ENCODE measurements at places on chromosomes 1 and 21.

DNA sequence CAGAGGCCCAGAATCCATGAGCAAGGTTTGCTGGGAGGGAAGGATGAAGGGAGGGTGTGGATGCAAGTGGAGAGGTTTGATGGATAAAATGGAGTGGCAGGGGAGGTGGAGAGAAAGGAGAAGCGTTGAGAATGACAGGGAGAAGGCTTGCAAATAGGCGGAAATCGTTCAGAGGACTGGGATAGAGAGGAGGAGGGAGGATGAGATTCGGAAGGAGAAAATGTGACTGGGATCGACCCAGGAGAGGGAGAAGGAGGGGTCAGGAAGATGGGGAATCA is 376 bp downstream of the AVPR1B start:
- DNase-seq, result no peak

GRCh38 chr1:116528329-116529083 is 42.3 kb downstream of the CD58 start:
- no peak for DNase-seq

DNA sequence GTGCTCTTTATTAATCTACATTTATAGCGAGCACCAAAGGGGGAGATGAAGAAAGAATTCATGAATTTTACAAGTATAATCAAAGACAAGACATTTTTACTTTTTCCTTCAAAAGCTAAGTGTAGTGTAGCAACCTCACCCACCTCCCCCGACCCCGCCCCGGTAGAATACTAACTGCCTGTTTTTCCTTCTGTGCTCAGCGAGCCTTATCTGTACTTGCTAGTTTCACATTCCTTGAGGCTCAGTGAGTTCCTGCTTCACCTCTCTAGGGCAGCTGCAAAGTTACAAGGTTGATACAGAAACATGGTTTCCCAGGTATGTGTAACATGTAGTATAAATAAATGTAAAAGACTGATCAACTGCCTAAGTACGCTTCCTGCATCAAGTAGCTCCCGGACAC is 86.5 kb downstream of the LIPI start:
- DNase-seq, result no peak

DNA sequence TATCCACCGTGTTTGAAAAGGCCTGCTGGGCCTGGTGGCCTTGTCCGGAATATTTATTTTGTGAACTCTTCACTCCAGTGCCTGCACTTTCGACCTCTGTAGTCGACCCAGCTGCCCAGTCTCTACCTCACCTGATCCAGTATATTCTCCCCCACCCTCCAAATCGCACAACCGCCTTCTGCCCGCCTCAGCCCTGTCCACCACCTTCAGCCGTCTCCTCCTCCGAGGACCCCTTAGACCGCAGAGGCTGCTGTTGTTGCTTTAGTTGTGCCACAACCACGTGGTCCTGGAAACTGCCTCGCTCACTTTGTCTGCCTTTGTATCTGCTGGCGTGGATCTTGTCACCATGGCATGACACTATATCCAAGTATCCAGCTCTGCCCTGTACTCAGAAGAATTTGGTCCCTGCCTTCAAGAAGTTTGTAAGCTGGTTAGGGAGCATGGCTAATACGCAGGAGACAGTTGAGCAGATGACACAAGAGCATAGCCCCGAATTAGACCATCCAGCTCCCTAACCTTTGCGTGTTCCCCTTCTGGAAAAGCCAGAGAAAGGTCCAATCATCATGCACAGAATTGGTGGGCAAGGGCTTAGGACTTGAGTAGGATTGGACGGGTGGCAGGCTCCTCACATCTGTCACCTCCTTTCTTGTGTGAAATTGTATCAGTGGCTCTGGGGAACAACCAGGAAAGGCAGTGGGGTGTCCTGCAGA is 1.5 kb downstream of the PHGDH start:
- DNase-seq, result no peak

- DNase-seq, result no peak
Observed at GRCh38 chr1:184218458-184219075, 167.0 kb downstream of the TSEN15 start.

GRCh38 chr1:201982623-201983379 is at the start of gene RNPEP:
Gene RNPEP (plus strand): TSS chr1:201982648. CDS start chr1:201982667, 19 bp downstream.
- DNase-seq, result peak; percentile 17

DNA sequence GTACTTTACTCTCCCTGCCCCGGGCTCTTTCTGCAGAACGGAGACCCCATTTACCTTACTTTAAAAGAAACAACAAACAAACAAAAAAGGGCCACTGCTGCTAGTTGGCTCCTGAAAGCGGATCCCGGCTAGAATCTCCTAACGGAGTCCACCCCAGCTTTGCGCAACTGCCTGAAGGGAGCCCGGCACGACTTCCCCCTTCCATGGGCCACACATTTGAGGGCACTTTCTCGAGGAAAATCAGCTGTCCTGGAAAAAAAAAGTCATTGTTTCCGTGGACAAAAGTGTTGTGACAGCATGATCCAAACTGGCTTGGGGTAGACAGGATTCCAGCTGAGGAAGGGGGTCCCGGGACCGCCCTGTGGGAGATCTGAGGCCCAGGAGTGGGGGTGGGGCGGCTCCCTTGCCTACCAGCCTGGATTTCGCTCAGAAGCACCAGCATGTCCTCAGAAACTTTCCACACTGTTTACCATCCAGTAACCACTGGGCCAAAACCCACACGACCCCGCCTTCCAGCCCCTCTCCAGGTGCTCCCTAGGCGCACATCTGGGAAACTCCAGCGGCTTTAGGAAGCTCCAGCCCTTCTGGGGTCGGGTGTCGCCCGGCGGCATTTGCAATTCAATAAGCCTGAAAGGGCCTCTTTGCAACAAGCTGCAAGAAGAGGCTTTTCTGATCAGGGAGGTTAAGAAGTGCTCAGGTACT is 4.8 kb downstream of the RIPK4 start:
- no peak for DNase-seq

- no peak for DNase-seq
Observed at GRCh38 chr1:152349611-152350010, 10.2 kb downstream of the FLG2 start.

DNA sequence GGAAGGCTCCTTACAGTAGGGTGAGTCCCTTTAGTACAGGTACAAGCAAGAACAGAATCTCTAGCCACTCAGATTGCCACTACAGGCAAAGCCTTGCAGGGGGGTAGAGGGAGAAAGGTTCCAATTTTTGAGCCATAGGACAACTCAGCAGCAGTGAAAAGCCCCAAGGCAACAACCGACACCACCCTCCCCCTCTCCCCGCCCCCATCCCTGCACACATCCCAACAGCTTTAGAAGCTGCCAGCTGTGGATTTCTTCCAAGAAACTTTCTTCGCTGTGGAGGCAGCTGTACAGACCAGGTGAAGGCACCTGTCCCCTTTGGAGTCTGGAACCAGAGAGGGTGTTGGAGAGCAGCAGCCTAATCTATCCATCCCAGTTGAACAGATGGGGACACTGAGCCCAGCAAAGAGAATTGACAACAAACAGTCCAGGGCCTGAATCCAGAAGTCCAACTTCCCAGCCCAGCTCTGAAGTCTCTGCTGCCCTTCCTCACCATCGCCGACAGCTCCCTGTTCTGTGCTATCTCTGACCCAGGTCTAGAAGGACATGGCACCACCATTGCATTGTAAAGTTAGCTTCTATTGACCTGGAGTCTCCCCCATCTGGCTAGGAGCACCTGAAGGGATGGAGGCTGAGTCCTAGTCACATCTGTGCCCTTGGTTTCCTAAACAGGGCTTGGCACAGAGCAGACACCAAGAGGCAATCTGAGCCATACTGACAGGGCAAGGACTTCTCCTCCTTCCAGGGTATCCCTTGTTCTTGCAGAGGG is 2.2 kb downstream of the TENT5B start:
- DNase-seq, result no peak

DNA sequence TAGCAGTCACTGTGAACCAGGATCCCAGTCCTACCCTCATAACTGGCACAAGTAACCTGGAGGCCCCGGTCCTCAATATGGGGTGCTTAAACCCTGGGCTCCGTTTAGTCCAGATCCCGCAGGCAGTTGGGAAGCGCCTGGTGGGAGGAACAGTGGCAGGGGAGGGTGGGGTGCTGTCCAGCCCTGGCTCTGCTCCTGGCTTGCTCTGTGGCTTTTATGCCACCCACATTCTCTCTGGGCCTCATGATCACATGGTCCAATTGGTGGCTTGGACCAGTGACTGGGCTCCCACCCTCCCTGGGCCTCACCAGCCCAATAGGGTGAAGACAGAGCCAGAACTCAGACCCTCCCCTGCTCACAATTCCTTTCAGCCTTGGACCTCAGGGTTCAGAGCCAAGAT is 2.9 kb downstream of the CD164L2 start:
- DNase-seq, result no peak

- no peak for DNase-seq
Observed at GRCh38 chr1:92899780-92900179, 61.5 kb downstream of the DIPK1A start.

DNA sequence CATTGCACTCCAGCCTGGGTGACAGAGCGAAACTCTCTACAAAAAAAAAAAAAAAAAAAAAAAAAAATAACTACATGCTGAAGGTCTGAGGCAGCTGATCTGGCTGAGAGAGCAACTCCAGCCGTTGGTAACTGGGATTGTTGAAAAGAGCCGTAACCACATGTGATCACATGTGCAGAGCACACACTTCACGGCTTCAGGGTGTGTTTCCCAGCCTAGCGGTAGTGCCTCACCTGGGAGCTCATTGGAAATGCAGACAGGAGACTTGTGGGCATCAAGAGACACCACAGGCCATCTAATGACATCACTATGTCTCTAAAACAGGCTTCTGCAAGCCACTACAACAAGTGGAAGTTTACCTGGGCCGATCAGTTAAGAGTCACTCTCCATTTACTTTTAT is 11.8 kb upstream of the OTUD7B start:
- no peak for DNase-seq

- peak; percentile 44 for DNase-seq
Observed at GRCh38 chr1:231040019-231040799, at the start of gene FAM89A. Gene FAM89A (minus strand): TSS chr1:231040254. CDS start chr1:231040211, 43 bp downstream.

DNA sequence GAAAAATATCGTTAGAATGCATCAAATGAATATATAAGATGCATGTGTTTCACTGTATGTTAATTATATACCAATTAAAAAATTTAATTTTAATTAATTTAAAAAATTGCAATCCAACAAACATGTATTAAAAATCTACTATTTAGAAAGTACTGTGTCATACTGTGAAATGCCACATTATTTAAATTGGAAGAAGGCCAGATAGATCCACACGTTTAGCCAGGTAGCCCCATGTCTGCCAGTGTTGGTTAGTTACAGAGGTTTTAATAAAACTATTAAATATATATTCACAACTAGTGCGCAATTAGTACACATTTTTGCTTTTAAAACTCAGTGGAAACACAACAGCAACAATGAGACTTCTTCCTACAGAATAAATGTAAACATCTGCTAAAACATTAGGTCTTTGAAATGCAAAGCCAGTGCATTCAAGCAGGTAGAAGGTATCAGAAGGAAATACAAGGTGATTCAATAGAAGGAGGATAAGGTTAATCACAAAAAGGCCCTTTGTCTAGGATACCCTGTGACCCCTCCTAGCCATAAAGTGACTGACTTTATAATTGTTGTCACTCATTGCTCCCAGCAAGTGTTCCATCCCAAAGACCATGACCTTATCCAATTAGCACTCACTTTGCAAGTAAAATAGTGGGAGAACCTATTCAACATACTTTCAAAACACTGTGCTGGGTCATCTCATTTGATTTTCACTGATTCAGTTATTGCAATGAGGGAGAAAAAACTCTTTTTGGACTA is 211.5 kb downstream of the TTLL7 start:
- no peak for DNase-seq

DNA sequence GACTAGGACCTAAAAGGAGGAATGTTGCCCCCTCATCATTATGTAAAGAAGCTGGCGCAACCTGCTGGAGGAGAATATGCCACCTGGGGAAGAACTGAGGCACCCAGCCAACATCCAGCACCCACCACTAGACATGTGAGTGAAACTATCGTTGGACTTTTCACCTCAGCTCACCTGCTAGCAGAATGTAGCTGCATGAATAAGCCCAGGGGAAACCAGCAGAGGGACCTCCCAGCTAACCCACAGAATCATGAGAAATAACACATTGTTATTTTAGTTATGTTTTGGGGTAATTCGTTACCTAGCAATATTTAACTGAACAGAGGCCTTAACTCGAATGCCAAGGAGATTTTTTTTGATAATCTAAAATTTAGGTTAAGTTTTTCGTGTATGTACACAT is 542.5 kb upstream of the DAB1 start:
- no peak for DNase-seq

DNA sequence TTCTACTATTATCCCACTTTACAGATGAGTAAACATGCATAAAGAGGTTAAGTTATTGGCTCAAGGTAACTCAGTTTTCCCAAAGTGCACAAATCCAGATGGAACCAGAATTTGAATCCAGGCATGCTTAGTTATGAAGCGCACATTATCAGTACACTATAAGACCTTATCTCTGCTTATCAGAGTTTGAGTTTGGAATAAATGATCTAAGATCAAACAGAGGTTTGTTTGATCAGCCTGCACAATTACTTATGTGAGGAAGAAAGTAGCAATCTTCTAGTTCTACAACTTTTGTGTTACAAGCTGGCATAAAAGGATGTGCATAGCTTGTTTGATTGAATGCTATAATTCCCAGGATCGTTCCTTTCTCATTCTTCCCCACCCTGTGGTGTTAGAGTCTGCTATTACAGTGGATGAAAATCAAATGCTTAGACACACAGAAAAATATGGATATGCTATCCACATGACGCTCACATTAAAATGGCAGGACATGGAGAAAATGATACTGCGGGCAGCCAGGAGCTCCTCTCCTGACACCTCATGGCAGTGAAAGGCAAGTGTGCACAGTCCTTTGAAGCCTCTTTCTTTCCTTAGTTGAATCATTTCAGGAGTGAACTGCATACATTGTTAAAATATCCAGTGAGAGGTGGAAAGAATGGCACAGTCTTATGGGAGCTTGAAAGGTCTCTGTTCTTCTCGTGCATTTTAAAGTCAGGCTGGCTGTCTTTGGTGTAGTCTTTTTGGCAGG is 23.9 kb upstream of the PBX1 start:
- DNase-seq, result no peak

GRCh38 chr1:67130673-67131072 is 4.1 kb downstream of the C1orf141 start:
- no peak for DNase-seq

DNA sequence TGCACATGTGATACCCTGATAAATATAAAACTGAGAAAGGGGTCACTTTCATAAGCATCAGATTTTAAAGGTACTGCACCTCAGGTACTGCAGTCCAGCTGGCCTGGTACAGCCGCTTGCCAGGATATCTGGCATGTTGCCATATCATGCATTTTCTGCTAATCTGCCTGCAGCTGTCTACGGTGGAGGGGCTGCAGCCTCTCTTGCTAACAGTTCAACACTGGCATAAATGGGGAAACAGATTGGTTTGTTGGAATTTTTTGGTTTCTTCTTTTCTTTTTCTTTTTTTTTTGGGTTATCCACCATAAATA is 71.5 kb downstream of the MIS18A start:
- no peak for DNase-seq

DNA sequence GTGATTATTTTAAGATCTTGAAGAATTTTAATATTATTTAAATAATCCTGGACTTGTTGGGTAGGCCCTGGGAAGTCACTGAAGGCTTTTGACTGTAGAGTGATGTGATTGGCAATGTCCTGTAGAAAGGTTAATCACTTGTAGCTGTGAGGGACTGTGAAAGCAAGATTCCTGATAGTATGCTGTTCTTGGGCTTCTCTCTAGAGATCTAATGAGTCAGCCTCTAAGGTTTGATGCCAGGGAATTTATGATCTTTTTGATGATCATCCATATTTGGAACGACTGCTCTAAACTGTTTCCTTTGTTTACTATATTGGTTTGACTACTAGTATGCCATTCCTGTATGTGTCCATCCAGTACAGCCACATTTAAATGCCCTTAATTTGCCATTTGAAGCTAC is 56.5 kb downstream of the CAMSAP2 start:
- DNase-seq, result no peak

- no peak for DNase-seq
Observed at GRCh38 chr1:22212400-22213233, 69.7 kb upstream of the WNT4 start.

Data from stimulated activated CD4-positive, alpha-beta T cell treated with anti-CD3 and anti-CD28 coated beads, Interleukin-1b, Interleukin-23, amount 100 ng/mL, for 24 hours (primary cell).